ENCODE measurements at places on chromosomes 1 and 21.

GRCh38 chr21:28538987-28539622, 453.6 kb downstream of the LTN1 start:
- DNase-seq: no peak

GRCh38 chr1:2788506-2789163, 12.9 kb downstream of the TTC34 start:
- no peak for DNase-seq

DNA sequence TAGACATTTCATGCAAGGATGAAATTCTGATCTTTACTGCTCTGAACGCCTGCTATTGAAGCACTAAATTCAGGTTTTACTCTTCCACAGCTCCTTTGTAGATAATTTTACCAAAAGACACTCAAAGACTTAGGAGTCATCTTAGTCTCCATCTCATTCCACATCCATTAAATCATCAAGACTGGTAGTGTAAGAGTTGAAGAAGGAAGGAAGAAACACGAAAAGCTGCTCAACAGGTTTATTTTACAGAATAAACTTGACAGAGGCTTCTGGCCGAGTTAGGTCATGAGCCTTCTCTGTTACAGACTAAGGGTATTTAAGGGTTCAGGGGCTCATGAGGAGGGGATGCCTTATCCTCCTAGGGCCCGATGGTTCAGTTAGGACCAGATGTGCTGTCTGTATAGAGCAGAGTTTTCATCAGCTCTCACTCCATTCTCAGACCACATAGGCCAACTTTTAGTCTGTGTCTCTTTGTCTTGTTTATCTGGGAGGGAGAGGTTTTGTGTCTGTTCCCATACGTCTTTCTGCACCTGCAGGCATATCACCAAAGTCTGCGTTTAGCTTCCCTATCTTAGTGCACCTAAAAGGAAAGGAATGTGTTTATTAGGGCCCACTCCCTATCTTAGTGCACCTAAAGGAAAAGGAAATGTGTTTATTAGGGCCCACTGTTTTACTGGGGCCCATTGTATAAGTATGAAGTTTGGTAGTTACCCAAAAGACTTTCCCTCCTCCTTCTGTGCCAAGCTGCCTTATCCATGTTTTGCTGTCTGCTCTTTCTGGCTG, 57.4 kb upstream of the RGS18 start:
- DNase-seq: no peak

DNA sequence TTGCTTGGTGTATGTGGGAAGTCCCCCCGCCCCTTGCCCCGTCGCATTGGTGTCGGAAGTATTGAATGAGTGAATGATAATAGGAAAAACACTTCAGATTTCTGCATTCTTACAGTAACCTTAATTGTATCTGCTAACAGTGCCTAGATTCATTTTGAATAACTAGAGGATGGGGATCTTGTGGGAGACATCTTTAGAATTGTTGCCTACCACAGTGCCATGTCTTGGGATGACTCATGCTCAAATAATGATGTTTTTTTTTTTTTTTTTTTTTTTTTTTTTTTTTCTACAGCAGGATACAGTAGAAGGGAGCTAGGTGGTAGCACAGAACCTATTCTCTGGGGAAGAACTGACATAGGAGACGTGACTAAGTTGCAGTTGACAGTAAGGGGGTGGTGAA, 237.9 kb downstream of the USP25 start:
- no peak for DNase-seq
